ENCODE measurements at places on chromosomes 11 and 22.
A peak's percentile ranks its signal among the peaks of the same experiment; 100 is the strongest.

- no peak for DNase-seq
These were observed 34.4 kb downstream of the FBXO7 start for GRCh38 chr22:32509045-32509444.

GRCh38 chr11:130604606-130605005 is 156.2 kb downstream of the ADAMTS15 start:
- no peak for DNase-seq

DNA sequence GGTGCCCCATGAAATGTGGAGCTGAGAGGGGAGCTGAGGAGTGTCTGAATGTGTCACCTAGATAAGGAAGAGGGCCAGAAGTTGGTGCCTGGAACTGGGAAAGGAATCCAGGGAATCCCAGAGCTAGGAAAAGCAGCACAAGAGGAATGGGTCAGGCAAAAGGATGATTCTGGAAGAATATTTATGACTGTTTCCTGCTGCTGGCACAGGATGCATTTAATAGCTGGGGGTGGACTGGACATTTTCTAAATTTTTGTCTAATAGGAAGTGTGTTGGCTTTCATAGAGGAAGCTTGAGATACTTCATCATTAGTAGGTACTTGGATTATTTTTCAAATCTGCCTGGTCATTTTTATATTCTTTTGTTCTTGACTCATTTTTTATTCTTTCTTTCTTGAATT is 17.4 kb upstream of the MRGPRX2 start:
- DNase-seq: no peak

DNA sequence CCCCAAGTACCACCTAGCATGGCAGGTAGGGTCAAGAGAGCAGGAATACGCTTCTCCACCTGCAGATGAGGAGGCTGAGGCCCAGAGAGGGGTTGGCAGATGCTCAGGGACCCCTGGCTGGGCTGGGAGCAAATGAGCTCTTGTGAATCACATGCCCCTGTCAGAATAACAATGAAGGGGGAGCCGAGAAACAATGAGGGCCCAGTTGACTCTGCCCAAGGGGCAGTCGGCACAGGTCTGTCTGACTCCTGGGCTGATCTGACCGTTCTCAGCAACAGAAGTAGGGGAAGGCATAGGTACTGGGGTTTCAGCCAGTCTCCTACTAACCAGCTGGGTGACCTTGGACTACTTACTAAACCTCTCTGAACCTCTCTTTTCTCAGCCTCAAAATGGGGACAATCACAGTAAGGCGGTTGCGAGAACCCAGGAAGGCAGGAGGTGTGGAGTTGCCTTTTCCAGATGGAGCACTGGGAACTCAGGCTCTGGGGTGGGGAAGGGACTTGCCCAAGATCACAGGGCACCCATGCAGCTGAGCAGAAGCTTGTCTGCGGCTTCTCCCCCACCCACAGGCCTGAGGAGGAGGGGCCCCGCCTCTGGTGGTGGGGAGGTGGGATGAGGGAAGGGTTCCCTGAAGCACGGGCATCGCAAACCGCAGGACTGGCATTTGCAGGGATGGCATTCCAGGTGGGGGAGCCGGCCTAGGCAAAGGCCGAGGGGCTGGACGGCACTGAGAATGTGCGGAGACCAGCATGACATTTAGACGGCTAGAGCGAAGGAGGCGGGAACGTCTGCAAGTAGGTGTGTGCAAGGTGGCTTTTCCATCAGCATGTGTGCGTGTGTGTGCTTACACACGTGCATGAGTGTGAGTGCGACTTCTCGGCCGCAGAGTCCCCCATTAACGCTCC is 163.0 kb downstream of the MN1 start:
- no peak for DNase-seq

DNA sequence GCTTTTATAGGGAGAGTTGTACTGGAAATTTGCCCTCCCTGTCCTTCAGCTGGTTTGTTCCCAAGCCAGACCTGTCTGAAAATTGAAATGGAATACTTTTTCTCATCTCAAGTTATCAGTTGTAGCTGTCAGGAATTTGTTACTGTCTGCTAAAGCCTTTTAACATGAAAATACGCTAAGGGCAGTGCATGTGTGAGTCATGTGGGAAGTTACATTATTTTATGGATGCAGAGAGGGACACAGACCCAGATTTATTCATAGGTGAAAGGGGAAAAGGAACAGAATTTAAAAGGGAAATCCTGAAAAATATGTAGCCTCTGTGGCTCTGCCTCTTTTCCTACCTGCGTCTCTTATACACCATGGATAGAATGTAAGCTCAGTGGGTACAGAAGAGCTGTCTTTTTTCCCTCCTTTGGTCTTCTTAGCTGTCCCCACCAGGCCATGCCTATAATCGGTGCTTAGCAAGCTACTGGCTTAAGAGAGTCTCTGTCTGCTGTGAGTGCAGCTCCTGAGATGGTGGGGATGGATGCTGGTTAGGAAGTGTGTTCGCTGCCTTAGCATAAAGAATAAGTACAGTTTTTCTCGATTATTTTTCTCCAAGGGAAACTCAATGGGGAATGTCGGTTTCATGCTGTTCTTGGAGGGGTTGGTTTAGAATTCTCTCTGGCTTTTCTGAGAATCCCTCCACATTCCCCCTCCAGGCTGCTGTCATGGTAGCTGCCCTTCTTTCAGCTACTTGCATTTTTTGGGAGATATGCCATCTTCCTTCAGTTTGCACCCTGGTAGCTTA is 166.8 kb downstream of the TEAD1 start:
- DNase-seq: no peak

GRCh38 chr11:31822927-31823643 is 12.0 kb upstream of the PAX6 start:
- no peak for DNase-seq

GRCh38 chr11:13316528-13316961 is 39.0 kb downstream of the BMAL1 start:
- DNase-seq: no peak

- DNase-seq: no peak
These were observed 15.1 kb downstream of the RHOG start for GRCh38 chr11:3825473-3826154.

- DNase-seq: no peak
These were observed 8.2 kb downstream of the ZNF70 start for GRCh38 chr22:23742505-23743264.

DNA sequence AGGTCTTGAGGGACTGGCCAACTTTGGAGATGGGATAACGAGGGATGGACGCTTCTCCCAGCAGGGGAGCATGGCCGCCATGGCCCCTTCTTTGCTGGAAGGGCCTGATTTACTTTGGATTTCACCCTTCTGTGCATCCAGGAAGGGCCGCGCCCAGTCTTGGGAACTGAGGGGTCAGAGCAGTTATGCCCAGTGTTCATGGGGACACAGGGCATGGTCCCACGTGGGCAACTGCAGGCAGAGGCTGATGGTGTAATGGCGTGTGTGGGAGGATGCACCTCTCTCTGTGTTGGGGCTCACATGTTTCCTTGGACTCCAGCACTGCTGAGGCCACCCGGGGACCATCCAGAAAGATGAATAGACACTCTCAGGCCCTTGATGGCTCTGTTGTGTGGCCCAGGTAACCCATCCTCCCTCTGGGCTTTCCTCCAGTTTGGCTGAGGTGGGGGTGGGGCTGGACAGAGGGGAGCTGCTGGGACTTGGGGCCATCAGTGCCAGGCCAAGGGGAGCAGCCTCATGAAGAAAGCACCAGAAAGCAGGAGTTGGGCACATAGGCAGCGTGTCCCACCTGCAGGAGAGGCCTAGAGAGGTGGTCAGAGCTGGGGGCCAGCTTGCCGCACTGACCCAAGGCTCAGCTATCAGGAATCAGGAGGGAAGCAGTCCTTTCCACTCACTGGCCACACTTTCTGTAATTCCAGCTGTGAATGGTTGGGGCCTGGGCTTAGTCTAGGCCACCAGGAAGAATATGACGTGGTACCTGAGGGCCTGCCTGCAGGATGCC is 1033.9 kb downstream of the TBC1D22A start:
- DNase-seq: no peak

DNA sequence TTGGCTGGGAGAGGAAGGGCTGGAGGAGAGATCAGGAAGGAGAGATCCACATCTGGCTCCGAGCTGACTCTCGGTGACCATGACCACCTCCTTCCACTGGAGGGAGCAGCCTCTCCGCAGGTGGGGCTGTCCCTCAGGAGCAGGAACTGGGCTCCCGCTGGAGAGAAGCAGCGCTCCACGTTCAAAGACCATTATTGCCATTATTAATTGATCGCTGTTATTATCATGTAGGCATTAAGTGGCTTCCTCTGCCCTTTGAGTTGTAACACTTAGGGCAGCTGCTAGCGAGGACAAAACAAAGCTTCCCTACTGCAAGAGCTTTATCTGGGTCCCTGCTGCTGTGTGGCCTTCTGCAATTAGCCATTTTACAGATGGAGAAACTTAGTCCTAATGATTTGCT is 251.9 kb downstream of the ST3GAL4 start:
- peak; percentile 16 for DNase-seq

DNA sequence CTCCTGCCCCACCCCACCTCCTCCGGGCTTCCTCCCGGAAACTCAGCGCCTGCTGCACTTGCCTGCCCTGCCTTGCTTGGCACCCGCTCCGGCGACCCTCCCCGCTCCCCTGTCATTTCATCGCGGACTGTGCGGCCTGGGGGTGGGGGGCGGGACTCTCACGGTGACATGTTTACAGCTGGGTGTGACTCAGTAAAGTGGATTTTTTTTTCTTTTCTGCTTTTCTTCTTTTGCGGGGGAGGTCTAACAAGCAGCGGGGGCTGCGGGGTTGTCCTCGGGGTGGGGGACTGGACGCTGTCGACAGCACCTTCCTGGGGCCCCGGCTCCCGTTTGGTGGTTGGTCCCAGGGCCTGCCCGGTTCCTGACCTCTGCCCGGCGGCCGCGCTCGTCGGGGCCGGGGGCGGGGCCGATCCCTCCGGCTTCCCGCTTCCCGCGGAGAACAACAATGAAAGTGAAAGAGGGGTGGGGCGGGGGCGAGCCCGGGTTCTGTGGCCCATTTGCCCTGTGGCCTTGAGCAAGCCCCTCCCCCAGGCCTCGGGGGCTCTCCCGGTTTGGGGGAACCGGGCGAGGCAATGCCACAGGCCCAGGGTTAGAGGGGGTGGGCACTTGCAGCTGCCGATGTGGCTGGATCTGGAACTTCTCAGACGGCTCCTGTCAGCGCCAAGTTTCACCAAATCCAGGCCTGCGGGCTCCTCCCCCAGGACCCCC is 975 bp upstream of the MDK start:
- DNase-seq: no peak

- DNase-seq: no peak
These were observed 84.5 kb downstream of the BCR start for GRCh38 chr22:23264610-23265367.

DNA sequence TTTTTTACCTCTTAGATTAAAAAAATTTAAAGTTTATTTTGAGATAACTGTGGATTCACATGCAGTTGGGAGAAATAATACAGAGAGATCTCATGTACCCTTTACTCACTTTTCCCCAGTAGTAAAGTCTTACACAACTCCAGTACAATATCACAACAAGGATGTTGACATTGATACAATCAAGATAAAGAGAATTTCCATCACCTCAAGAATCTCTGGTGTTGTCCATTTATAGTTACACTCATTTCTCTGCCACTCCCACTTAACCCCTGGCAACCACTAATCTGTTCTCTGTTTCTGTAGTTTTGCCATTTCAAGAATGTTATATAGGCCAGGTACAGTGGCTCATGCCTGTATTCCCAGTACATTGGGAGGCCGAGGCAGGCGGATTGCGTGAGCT is 10.5 kb upstream of the ZBED5 start:
- no peak for DNase-seq

DNA sequence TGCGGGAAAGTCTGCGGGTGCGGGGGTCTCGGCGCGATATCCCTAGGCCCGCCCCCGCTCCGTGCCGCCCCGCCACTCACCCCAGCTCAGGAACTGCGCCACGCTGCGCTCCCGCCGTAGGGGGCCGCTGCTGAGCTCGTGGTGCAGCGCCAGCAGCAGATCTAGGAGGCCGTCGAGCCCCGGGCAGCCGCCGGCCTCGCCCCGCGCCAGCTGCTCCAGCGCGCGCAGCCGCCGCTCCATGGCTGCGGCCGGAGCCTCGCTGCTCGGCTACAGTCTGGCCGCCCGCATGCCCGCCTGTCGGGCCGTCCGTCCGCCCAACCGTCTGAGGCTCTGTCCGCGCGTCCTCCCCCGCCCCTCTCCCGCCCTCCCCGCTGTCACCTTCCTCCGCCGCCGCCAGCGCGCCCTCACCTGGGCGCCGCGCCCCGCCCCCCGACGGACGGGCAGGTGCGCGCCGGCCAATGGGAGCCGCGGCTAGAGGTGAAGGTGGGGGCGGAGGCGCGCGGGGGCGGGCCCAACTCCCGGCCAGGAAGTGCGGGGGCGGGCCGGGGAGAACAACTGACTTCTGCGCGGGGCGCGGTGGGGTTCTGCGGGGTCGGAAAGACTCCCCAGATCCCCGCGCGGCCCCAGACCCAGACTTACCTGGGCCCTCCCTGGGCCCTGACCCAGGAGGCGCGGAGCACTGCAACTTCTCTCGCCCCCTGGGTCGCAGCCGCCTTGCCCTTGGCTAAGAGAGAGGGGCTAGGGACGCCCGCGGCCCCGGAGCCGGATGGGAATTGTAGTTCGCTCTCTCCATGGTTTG is at the start of gene CDC42BPG:
TSS of gene CDC42BPG (minus strand) at position 324 of the 799 bp plus-strand sequence. CDS start at position 240, 84 bp downstream.
- peak; percentile 68 for DNase-seq

DNA sequence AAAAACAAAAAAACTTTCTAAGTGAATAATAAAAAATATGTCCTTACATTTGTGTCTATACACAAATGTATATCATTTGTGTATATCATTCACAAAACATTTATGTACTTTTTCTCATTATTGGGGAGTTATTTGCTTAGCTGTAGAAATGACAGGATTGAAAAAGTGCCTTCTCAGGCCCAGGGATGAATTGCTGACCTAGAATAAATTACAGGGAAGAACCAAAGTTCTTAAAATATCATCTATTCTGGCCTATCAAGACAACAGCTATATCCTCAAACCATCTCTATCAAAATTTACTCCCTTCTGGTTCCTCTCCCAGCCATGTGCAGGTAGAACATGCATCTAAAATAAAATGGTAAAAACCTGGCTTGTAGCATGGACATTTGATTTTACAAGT is 1.9 kb upstream of the RAB6A start:
- no peak for DNase-seq

DNA sequence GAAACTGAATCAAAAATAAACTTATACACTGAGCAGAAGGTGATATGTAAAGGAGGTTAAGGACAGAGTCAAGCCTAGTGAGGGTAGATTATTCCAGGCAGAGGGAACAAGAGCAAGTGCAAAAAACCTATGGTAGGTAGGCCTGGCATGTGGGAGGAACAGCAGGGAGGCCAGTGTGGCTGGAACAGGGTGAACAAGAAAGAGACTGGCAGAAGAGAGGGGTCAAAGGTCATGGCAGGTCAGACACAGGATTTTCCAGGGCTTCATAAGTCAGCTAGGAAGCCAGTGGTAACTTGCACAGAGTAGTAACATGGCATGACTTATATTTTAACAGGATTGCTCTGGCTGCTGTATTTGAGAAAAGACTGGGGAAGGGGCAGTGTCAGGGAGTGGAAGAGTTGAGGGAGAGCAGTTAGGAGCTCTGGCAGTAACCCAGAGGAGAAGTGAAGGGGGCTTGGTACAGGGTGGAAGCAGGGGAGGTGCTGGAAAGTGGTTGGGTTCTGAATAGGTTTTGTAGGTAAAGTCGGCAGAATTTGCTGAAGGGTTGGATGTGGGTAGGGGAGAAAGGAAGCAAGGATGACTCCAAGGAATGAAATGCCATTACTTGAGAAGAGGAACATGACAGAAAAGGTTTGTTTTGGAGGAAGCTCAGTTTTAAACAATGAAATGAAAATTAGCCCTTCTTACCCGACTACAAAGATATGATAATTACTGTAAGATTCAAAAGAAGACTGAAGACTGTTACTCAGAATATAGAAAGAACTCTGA is 86.2 kb downstream of the ZNRF3 start:
- no peak for DNase-seq
